ENCODE measurements at places on chromosomes 5 and 9.

- no peak for DNase-seq
Measured at GRCh38 chr5:87319469-87319868, 51.8 kb downstream of the RASA1 start.

- DNase-seq, result no peak
Measured at GRCh38 chr5:92778261-92778660, 802.8 kb downstream of the NR2F1-AS1 start.

GRCh38 chr5:40823459-40823858 is 11.6 kb downstream of the RPL37 start:
- DNase-seq, result no peak

DNA sequence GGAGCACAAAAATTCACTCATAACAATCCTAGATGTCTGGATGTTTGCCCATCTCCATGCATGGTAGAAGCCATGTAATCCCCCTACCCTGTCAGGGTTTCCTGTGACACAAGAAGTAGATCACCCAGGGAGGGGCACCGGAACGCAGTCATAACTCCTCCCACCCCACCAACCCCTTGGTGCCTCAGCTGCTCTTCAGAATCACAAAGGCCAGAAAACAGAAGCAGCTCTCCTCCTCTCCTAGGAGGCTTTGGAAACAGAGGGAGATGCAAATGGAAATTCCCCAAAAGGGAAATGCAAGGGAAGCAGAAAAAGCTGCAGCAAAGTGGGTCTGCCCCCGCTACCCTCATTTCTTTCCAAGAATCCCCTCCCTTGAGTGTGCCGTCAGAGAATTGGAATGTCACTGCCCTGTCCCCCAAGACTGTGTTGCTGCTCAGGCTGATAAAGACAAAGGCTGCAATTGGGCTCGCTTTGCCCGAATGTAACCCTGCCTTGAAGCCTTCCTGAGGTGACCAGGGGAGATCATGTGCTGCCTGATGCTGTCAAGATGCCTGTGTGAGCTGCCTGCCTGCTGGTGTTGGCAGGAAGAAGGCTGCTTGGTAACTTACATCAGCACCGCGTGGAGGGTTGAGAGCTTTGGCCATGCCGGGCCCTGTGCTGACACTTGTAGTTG is 65.5 kb upstream of the ABCA1 start:
- no peak for DNase-seq

- DNase-seq, result peak; percentile 29
Measured at GRCh38 chr5:120457839-120458507, 6.1 kb upstream of the PRR16 start.
